ENCODE measurements at places on chromosomes 3 and 15.

- DNase-seq = no peak
Measured at GRCh38 chr3:160257606-160258005, 32.4 kb downstream of the C3orf80 start.

- no peak for DNase-seq
Measured at GRCh38 chr3:48979451-48979850, 10.6 kb upstream of the P4HTM start.

- no peak for DNase-seq
Measured at GRCh38 chr3:116280130-116280740, 165.1 kb downstream of the LSAMP start.

DNA sequence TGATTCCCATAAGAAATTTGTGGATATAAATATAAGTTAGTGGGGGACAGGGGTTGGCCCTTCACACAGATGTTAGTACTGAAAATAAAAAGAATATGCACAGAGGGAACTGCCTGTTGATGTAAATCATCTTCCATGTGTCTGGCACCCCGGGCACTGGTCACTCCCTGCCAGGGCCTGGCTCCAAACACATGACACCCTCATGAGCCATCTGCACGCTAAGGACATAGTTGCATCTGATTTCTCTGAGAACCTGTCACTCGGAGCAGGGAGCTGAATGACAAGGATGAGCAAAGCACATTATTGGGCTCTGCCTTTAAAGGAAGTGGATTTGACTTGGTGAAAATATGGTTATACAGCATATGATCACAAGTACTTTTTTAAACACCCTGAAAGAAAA lies 66.2 kb upstream of the TSC22D2 start:
- no peak for DNase-seq

DNA sequence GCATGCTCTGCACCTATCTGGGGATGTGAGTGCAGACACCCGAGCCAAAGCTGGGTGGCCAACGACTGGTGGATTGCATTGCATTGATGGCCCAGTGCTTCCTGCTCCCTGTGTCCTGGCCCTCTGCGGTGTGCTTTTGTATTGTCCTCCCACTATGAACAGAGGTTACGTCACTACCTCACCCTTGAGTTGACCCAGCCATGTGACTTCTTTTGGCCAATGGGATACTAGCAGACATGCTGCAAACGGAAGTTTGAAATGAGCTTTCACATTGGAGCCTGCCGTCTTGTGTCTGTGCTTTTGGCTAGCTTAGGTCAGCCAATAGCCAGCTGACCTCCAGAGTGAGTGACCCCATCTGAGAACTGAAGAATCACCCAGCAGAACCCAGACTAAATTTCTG lies 15.3 kb upstream of the TBC1D21 start:
- no peak for DNase-seq

GRCh38 chr3:31444220-31445142 lies 88.2 kb upstream of the STT3B start:
- no peak for DNase-seq

DNA sequence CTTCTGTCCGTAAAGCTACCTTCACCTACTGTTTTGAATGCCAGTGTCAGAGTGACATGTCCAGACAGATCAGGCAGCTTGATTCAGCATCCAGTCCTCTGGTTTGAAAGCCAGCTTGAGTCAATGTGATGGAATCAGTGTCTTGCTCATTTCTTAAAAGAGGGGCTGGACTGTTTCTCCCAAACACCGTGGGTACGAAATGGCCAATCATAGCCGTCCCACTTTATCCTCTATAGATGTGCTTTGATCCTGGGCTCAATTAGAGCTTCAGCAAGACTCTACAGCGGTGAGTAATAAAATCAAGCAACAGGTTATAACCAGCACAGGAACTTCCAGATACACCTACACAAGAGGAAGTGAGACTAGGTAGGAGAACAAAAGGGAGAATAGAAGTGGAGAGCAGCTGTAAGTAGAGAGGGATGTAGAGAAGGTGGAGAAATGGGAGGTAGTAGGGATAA lies 17.0 kb upstream of the OR5K1 start:
- DNase-seq = no peak

DNA sequence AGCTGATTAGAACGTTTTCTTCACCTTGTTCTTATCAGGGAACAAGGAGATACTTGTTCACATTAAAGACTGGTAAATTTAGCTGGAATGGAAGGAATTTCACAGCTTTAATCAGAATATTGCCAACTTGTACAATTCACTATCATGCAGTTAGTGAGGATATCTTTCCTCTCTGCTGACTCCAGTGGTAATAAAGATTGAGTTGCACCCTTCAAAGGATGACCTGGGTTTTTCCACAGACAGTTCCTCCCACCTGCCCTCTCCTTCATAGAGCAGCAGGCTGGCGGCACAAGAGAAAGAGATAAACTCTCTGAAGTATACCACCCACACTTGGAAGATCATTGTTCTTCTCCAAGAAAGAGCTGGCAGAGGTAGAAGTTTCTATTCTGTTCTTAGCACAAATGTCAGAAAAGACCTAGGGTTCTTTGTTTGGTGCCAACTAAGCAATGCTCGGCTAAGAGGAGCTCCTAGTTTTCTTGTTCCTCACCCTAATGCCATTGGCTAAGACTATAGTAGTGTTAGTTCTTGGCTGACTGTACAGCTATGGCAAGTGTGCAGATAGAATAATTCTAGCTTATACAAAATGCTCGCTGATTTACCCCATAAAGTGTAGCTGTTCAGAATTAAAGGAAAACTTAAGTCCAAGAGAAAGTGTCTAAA lies 169.1 kb downstream of the CLSTN2 start:
- no peak for DNase-seq

GRCh38 chr15:71752128-71752527 lies 58.2 kb upstream of the NR2E3 start:
- no peak for DNase-seq

- DNase-seq = no peak
Measured at GRCh38 chr3:27827041-27827440, 104.9 kb upstream of the EOMES start.

DNA sequence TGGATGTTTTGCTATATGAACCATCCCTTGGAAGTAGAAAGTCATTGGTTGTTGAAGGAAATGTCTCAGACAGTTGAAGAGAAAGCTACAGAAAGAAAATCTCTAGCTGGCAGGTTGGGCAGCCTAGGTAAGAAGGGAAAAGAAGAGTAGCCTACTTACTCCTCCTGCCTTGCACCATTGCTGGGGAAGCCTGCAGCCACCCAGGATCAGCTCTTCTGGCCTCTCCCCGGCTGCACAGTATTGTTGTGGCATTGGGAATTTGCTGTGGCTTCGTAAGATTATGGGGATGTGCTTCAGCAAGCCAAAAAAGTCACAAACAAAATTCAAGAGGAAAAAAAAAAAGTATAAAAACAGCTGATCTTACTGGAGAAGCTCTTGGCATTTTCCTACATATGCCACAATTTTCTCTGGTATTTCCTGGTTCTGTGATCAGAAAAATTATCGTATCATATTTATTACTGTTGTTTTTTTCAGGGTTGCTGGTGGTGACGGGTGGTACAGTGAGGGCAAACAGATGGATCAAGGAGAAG lies 154.2 kb downstream of the TIGIT start:
- DNase-seq = no peak

GRCh38 chr3:56055546-56055945 lies 412.7 kb downstream of the ERC2 start:
- DNase-seq = no peak

- no peak for DNase-seq
Measured at GRCh38 chr15:30033763-30034162, 49.0 kb upstream of the GOLGA8J start.

- no peak for DNase-seq
Measured at GRCh38 chr3:175192536-175192935, 333.4 kb downstream of the NAALADL2 start.

GRCh38 chr15:29939404-29939803 lies 117.1 kb upstream of the TJP1 start:
- DNase-seq = no peak

GRCh38 chr15:58805095-58805494 lies 34.0 kb downstream of the MINDY2 start:
- no peak for DNase-seq

GRCh38 chr3:164550857-164551256 lies 527.4 kb downstream of the SI start:
- no peak for DNase-seq

DNA sequence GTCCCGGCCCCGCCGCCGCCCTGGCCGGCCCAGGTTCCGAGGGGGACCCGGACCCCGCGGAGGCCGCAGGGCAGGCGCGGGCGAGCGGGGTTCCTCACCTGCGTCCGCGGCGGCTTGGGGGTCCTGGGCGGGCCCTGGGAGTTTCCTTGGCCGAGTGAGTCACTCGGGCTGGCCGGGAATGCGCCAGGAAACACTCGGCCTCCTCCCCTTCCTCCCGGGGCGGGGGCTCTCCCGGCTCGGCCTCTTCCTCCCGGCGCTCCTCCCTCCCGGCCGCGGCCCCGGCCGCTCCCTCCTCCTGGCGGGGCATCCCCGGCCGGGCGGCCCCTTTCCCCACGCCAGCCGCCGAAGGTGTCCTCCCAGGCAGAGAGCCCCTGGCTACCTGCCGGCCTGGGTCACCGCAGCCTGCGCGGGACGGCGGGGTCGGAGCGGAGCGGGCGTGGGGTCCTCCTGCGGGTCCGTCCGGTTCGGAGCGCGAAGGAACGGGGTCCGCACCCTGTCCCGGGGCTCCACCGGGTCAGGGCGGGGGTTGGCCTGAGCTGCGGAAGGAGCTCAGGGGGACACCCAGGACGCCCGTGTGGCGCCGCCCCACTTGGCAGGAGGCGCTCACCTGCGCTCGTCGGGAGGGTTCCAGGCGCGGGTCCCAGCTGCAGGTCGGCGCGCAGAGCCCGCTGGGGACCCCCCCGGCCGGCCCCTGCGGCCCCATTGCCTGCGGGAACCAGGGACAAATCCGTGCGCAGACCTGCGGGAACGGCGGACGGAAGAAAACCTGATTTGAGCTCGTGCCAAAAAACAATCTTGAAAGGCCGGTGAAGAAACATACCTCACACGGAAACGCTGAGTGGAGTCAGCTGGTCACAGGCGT lies at the start of gene CYFIP1:
Gene CYFIP1 (minus strand): TSS at position 180 of the 862 bp plus-strand sequence. CDS start 33,083 bp downstream, outside the sequence.
- no peak for DNase-seq

DNA sequence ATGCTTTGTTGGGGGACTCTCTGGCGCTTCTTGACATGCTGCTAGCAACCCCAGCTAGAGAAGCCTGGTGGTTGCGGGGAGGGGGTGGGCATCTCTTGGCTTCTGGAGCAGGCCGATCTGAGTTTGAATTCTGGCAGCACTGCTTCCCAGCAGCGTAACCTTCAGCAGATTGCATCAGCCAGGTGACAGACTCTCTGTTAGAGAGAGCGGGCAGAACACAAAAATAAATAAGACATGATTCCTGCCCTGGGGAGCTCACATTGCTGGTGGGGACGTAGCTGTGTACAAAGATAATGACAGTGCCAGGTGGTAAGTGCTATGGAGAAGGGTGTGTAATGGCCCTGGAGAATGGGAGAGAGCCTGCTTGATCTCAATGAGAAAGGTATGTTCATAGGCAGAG lies 87.4 kb downstream of the THSD4 start:
- DNase-seq = no peak

DNA sequence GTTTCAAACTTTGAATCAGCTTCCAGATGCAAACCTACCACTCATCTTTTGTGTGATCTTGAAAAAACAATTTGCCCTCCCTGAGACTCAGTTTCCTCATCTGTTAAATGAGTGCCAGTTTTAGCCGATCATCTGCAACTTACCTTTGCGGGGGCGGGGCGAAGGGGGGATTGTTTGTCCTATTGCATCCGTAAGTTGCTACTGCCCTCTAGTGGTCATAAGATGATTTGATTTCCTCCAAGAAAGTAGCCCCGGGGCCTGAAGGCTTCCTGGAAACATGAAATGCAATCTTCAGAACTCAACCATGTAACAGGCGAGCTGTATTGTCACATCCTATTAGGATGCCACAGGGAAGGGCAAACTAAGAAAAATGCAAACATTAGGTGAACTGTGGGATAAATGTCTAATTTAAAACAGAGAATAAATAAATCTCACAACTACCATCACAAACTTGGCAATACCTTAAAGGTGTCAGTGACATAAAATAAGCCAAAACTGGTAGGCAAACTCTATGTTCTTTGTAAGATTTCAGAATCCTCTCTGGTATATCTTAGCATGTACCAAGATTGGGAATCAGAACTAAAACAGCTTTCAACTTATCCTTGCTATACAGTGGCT lies 63.5 kb upstream of the CLDN18 start:
- DNase-seq = peak; percentile 48

DNA sequence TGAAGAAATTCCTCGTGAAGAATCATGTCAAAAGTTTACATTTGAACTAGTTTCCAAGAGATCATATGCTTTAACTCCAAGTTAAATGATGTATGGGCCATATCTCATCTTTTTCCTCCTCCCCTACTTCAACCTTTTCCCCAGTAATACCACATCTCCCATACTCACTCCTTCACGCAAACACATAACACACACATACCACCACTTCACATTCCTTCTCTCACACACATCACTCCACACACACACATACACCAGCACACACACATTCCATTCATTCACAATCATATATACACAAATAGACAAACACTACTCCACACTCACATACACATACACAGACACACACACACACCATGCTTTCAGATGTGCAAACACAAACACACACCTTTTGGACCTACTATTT lies 769.0 kb upstream of the NR2F2 start:
- no peak for DNase-seq

Data from CD8-positive, alpha-beta memory T cell (primary cell).